NCI-H460 (cell line): ENCODE measurements at places on chromosomes 6 and 20. TPM values are rescaled to one million over a fixed set of nuclear protein-coding genes. Genes with fewer than 3 reads are reported as not detected.

The PPP1R3G gene
- total RNA-seq = 0.22 and 0.40 TPM in 2 replicates

The SMIM8 gene
- 6.4 and 8.0 TPM in 2 replicates for total RNA-seq

The SOX18 gene
- 0.77 and 1.7 TPM in 2 replicates for total RNA-seq

DNA sequence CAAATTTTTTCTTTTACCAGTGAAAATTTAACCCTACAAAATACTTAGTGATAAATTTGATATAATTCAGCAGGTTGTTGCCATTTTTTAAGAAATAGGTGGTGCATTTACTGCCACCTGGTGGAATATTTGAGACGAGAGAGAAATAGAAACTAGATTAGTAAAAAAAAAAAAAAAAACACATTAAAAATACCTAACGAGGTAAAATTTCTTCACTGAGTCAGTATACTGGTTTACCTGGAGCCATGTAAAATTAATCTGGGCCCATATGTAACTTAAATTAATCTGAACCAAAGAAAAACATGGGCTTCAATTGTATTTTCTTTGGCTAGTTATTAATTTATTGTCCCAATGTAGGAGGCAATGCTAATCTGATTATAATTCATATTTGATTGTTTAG is 520.8 kb downstream of the EPM2A start:
- DNase-seq = peak; percentile 26

GRCh38 chr6:14660806-14661579 is 543.4 kb downstream of the CD83 start:
- no peak for DNase-seq

DNA sequence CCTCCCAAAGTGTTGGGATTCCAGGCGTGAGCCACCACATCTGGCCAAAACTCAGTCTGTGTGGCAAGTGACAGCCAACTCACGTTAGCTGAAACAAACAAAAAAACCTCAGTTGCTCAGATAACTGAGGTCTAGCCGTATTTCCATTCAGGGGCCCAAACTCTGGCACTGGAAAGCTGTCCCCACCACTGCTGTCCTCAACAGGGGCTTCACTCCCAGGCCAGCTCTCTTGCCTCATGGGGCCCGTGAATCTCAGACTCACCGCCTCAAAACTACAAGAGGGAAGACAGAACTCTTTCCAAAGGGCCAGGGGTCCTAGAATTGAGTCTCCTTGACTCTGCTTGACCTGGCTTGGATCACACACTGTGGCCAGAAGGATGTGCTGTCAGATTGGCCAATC is 7.4 kb downstream of the TTPAL start:
- DNase-seq = no peak

DNA sequence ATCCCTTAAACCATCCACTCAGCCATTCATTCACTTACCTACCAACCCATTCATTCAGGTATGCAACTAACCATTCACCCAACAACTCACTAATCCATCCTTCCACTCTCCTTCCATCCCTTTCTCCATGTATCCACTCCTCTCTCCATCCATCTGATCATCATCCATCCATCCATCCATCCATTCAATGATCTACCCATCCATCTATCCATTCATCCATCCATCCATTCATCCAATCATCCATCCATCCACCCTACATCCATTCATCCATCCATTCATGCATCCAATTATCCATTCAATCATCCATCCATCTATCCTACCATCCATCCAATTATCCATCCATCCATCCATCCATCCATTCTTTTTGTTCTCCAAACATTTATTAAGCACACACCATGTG is 13.8 kb upstream of the BCAS1 start:
- no peak for DNase-seq

- DNase-seq = no peak
These were observed 102.7 kb upstream of the CNKSR3 start for GRCh38 chr6:154613137-154613676.

DNA sequence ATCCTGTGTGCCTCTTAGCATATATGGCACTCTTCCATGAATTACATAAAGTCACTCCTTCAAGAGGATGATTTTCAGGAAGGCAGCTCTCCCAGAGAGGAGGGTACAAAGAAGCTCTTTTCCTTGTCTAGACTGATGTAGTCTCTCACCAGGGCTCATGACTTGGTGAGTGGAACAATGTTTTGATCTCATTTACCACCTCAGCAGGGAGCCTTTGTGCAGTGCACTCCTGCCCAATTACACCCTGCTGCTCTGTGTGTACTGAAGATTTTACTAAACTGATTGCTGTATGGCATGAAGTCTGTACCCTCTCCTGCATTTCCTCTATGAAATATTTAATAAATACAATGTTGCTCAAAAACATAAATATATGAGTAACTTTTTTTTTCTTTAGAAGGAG is 598.3 kb upstream of the HS3ST5 start:
- DNase-seq = no peak

DNA sequence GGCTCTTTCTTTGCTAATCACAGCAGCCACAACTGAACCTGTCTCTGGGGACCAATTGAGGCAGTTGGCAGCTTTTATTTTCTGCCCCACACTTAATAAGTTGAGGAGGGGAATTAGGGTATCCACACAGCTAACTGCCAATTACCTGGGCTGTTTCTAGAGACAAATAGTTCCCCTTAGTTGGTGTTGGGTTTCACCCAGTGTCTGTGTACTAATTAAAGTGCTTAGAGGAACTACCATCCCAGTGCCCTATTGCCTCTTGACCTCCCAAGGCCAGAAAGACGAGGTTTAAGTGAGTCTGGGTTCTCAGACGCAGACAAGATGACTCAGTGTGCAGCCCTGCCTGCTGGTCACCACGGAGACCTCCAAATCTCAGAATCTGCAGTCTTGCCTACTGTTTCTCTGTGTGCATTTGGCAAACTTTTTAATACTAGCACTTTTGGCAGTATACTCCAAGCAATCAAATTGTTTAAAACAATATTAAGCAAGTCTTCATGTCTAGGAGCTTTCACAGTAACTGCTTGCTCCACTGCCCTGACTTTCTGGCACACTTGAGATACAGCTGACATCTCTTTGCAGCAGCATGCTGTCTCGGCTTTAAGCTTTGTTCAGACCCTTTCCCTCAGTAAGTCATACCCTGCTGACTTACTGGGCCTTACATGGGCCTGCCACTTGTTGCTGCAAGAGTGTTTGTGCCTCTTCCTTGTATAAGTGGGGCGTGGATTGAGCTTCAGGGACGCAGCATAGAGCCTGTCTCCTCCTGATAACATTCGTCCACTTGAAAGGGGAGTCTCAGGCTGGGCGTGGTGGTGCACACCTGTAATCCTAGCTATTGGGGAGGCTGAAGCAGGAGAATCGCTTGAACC is 31.9 kb downstream of the STK35 start:
- no peak for DNase-seq

GRCh38 chr6:11536795-11537194 is 754 bp upstream of the TMEM170B start:
- no peak for DNase-seq

GRCh38 chr6:25326960-25327359 is 47.8 kb downstream of the CARMIL1 start:
- DNase-seq = no peak
